SHP77 treated with DMSO at 0.1 percent for 48 hours (cell line): ENCODE measurements at places on chromosomes 7 and 10.
A peak's percentile ranks its signal among the peaks of the same experiment; 100 is the strongest.

DNA sequence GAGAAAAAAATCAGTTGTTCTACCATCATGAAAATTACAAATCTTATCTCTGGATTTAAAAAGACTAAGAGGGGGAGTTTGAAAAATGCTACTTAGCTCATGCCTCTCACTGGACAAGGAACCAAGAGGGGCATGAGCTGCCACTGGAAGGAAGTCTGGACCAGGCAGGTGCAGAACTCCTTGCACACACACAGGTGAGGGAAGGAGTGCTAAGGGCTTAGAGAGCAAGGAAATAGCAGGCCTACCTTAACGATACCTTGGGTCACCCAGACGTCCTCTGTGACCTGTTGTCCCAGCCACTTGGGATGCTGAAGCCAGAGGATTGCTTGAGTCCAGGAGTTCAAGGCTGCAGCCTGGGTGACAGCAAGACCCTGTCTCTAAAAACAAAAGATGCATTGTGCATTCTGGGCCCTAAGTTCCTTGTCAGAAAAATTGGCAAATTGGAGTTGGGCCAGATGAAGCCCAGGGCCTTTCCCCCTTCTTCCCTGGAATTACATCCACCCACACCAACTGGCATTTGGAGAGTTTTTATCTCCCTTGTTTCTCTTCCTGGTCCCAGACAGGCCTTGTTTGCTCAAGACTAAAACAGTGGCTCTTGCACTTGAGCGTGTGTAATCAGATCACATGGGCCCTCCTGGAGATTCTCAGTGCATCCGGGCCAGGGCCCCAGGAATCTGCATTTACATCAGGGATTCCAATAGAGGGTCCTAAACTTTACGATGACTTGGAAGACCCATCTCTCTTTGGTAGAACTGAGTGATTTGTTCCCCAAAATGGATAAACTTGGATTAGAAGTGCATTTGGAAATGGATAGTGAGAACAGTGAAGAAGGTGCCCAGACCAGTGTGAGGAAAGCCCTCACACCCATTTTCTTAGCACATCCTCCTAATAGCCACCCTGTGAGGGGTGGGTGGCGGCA lies 3.0 kb downstream of the DDIT4 start:
- no peak for DNase-seq

DNA sequence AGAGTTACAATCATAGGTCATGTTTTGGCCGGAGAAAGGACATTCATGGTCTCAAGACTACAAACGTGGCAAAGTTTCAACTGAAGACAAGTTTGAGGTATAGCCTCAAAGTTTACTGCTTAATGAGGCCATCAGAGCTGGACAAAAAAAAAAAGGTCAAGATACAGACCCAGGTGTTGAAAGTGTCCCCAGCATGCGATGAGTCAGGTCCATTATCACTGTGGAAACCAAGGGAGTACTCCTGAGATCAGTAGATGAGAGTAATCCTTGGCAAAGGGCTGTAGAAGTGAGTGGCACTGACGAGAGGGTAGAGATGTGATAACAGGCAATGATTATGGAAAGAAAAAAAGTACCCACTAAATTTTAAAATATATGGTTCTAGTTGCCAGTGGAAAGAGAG lies 80.1 kb upstream of the LRRN3 start:
- no peak for DNase-seq

- no peak for DNase-seq
These were observed 246.5 kb upstream of the AOAH start for GRCh38 chr7:36970551-36971514.

DNA sequence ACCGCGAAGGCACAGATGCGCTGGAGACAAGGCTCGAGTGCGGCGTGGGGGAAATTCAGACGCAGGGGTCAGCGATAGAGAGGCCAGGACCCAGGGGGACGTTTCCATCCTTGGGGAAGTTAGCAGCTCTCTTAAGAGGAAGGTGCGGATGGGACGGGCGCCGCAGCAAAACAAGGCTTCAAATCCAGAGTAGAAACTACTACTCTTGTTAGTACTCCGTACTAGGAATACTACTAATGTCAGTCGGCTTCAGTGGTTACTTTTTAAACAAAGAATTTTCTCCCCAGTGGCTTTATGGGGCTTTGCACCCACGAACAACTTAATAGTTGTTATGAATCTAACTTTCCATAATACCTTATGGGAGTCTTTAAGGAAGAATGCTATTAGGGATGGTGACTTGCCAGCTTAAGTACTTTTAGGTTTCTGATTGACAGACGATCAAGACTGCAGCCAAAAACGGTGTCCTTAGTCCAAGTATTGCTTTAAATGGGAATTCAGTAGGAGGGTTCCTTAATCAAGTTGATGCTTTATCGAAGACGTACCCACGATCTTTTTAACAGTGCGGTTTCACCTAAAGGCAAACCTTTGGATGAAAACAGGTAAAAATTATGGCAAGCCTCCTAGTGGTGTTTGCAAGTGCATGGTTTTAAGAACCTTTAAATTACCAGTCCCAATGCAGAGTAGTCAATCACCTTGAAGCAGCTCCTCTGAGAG lies 812 bp upstream of the IDE start:
- no peak for DNase-seq

- no peak for DNase-seq
These were observed 51.5 kb upstream of the MYL10 start for GRCh38 chr7:101680406-101681145.

DNA sequence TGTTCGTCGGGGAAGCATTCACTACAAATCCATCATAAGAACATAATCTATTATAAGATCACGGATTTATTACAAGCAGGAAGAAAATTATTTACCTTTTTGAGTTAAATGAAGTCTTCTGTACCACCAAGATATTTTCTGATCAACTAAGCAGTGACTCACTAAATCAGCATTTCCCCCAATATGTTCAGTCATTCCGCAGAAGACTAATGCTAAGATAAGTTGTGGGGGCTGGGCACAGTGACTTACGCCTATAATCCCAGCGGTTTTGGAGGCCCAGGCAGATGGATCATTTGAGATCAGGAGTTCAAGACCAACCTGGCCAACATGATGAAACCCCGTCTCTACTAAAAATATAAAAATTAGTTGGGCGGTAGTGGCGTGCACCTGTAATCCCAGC lies 144.2 kb upstream of the EGR2 start:
- DNase-seq = no peak

DNA sequence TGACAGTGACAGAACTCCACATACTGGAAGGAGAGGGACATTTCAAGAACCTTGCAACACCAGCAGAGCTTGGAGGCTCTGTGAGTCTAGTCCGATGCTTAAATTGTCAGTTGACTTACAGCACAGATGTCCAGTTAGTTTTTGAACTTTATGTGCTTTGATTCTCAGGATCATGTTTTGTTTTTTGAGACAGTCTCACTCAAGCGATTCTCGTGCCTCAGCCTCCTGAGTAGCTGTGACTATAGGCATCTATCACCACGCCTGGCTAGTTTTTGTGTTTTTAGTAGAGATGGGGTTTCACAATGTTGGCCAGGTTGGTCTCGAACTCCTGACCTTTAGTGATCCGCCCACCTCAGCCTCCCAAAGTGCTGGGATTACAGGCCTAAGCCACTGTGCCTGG lies 31.8 kb upstream of the STEAP4 start:
- no peak for DNase-seq

DNA sequence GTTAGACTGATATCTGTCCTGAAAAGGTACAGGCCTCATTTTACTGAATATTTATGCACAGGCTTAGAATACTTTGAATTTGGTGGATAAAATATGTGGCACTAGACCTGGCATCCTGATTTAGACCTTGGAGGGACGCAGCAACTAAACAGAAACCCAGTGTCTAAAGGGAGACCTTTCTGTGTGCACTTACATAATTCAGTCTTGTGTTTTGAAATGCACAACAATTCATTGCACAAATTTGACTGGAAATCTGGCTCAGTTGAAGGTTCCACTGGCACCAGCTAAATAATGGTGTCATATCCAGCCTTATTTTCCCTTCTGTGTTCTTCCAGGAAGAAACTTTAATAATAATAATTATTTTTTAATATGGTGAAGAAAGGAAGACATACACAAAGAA lies 142.1 kb downstream of the SND1 start:
- DNase-seq = no peak

- no peak for DNase-seq
These were observed 172.3 kb upstream of the ADO start for GRCh38 chr10:62632071-62632809.

GRCh38 chr7:138981332-138982203 lies at the start of gene KIAA1549:
Gene KIAA1549 (minus strand): TSS chr7:138981389. CDS start chr7:138981269, 120 bp downstream.
- DNase-seq = peak; percentile 32

- DNase-seq = no peak
These were observed 23.5 kb downstream of the OGDH start for GRCh38 chr7:44629829-44630522.

DNA sequence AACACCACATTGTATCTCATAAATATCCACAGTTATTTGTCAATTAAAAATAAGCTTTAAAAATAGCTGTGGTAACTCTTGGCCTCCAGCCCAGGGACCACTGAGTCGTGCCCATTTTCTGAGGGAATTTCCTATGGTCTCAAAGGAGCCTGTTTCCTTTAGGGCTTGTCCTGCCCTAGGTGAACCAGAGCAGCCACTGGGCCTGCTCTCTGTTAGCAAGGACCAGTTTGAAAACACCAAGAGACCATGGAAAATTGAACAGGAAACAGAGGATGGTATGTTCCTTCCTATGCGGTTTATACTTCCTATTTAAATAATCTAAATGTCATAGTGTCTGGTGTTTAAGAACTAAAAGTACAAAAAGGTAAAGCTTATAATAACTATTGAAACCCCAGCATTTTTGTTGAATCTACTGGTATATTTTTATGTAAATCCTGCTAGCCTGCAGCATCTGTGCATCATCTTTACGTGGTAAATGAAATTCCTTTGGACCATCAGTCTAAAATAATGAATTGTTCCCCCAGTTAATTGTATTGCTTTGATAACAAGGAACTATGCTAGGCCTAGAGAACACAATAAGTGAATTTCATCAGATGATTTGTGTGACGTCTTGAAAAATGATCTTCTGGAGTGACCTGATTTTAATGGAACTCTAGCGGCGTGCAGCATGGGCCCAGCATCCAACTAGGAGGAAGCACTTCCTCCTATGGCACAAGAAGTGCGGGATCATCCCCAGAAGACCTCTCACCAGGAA lies 333.7 kb downstream of the GFRA1 start:
- DNase-seq = no peak

DNA sequence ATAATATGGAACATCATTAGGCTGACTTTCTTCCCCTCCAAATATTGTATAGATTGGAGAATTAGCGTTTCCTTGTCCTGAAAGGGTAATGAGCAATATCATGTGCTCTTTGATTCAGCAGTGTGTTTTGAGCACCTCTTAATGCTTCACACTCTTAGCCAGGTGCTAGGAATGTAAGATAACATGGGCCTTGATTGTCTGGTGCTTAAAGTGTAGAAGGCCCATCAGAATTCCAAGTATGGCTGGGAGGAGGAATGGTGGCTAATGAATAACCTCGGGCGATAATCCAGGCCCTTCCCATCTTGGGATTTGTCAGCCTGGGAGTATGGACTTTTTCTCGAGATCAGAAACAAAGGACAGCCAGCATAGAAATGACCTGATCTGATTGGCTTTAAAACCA lies 8.6 kb downstream of the TSPAN13 start:
- no peak for DNase-seq

GRCh38 chr7:98745722-98746318 lies 124.0 kb downstream of the TMEM130 start:
- no peak for DNase-seq

DNA sequence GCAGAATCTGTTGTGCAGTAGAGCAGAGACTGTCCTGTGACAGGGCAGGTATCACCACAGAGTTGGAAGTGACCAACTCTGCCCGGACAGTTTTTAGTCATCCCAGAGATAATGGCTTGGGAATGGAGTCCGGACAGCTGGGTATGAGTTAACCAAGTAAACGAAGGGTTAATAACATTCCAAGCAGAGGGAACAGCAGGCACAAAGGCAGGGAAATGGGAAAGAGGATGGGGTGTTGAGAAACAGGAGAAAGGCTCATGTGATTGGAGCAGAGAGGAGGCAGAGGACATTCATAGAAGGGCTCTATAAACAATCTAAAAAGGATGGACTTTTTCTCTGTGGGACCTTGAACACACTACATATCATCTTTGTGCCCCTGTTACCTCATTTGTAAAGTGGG lies 132.2 kb upstream of the YAE1 start:
- no peak for DNase-seq

DNA sequence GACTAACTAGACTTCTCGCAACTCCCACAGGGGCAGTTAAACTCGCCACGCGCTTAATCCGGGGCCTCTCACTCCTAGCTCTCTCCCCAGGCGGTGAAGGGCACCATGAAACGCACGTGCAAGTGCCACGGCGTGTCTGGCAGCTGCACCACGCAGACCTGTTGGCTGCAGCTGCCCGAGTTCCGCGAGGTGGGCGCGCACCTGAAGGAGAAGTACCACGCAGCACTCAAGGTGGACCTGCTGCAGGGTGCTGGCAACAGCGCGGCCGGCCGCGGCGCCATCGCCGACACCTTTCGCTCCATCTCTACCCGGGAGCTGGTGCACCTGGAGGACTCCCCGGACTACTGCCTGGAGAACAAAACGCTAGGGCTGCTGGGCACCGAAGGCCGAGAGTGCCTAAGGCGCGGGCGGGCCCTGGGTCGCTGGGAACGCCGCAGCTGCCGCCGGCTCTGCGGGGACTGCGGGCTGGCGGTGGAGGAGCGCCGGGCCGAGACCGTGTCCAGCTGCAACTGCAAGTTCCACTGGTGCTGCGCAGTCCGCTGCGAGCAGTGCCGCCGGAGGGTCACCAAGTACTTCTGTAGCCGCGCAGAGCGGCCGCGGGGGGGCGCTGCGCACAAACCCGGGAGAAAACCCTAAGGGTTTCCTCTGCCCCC lies 19.5 kb downstream of the WNT8B start:
- DNase-seq = peak; percentile 34

DNA sequence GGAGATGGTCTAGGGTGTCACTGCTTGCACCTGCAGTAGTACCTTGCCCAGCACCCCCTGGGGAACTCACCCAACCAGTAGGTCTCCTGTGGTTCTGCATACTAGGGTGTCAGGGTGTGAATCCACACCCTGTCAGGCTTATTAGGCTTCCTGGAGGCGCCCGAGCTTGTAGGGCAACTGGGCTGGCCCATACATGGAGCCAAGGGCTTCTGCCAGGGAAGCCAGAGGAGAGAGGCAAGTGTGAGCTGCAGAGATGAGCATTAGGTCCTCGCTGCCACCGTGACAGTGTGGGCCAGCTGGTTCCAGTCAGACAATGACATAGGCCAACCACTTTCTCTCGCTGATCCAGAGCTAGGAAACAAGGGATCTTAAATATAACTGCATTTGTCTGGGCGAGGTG lies 11.2 kb downstream of the MXI1 start:
- no peak for DNase-seq

DNA sequence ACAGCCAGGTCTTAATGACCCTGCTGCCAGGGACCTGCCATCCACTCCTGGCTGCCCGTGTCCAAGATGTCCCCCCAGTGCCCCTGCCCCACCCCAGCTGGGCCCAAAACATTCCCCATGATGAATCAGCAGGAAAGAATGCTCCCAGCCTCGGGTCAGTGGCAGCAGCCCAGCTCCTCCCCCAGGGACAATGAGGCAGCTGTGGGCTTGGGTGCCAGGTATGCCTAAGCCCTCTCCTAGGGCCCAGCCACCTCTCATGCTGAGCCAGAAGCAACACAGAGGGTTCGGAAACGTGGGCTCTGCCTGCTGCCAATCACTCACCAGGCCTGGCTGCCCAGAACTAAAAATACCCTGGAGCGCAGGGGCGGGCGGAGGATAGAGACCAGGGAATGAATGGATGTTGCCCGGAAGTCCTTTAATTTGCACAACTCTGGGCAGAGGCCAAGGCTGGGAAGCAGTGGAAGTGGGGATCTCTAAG lies 1.5 kb upstream of the LOXL4 start:
- peak; percentile 52 for DNase-seq
